Trophoblast cell (in vitro differentiated cells and primary cell): ENCODE measurements at places on chromosomes 13 and 19.
A peak's percentile ranks its signal among the peaks of the same experiment; 100 is the strongest.

DNA sequence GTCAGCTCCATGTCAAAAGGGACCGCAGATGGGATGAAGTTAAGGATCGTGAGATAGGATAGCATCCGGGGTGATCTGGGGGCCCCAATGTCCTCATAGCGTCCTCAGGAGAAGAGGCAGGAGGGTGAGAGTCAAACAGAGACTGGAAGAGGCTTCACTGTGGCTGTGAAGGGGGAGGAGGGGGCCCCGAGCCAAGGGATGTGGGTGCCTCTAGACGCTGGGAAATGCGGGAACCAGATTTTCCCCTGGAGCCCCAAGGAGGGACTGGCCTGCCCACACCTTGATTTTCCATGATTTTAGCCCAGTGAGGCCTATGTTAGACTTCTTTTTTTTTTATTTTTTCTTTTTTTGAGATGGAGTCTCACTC lies 61.2 kb downstream of the GNG7 start:
- DNase-seq = no peak

GRCh38 chr19:29836409-29836825 lies 24.6 kb downstream of the CCNE1 start:
- no peak for DNase-seq

DNA sequence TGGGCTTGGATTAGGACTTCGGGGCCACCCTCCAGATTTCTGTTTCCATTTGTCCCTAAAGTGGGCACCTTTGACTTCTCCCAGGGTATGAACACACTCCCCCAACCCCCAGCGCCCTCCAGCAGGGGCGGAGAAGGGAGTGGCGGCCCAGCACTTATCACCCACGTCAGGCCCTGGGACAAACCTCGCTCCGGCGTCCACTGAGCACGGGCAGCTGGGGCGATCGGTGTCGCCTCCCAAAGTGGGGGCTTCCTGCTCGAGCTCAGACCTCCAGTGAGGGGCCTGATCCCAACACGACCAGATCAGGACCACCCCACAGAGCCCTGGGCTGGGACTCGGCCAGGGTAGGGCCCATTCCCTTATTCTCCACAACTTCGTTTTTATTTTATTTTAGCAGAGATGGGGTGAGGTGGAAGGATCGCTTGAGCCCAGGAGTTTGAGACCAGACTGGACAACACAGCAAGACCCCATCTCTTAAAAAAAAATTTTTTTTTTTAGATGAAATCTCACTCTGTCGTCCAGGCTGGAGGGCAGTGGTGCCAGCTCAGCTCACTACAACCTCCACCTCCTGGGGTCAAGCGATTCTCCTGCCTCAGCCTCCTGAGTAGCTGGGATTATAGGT lies 3.7 kb upstream of the TCF3 start:
- DNase-seq = no peak

- DNase-seq = no peak
Measured at GRCh38 chr13:73288596-73288995, 229.8 kb downstream of the KLF5 start.

DNA sequence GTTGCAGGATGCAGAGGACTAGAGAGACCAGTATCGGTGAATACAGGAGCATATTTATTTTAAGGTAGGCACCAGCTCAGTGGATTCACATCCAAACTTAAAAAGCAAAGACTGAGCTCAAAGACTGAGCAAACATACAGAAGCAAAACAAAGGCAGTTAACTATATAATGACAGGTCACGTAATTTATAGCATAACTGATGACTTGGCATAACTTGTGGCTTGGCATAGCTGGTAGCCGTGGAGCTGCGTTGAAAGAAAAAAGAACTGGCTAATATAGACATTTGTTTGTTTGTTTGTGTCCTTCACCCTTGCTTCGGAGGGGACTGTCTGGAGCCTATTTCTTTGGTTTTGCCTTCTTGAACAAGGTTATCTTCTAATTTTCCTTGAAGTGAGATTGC lies 33.7 kb downstream of the ZNF493 start:
- DNase-seq = no peak

GRCh38 chr13:40077396-40078027 lies 422.1 kb downstream of the COG6 start:
- DNase-seq = peak; percentile 35
